ENCODE measurements at places on chromosomes 7 and 10. TPM values are rescaled to one million over a fixed set of nuclear protein-coding genes. Genes with fewer than 3 reads are reported as not detected.

The DDX50 gene
- total RNA-seq = 55.7 TPM

The SVOPL gene
- not detected for total RNA-seq

The EBLN1 gene
- not detected for total RNA-seq

DNA sequence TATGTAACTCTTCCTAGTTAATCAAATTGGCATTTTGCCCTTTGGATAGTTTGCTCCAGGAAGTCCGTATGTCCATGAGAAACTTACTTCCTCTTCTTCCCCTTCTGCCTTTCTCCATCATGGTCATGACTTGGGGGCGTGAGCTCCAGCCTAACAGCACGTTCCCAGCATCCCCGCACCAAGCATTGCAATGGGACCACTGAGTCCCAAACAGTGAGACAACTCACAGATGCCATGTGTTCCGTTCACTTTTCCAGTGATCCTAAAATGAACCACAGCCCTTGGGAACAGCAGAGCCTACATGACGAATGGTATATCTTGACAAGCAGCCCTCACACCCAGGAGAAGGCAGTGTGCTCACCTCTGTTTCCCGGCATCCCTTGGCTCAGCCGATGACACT lies 10.7 kb downstream of the BTBD16 start:
- DNase-seq = no peak

GRCh38 chr7:29606287-29606721 lies 42.7 kb downstream of the PRR15 start:
- DNase-seq = no peak

DNA sequence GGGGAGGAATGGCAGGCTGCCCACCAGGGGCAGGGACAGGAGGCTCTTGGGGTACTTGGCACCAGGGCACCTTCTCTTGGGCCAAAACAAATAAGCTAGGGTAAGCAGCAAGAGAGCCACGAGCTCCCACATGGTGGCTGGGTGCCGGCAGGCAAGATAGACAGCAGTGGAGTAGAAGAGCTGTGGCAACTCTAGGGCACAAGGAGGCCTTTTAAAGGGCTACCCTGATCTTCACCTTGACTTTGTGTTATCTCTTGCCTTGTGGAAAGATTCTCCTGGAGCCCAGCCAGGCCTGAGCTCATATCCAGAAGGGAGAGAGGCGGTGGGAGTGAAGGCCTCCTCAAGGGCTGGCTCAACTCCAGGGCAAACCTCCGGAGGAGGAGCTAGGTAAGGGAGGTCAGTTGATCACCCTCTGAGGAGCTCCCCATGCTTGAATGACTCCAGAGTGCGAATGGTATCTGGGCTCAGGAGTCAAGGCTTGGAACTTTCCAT lies at the start of gene CYP17A1:
Gene CYP17A1 (minus strand): TSS at position 184 of the 492 bp plus-strand sequence. CDS start 52 bp downstream, at position 132.
- DNase-seq = no peak

GRCh38 chr10:121615435-121615793 lies 17.2 kb upstream of the FGFR2 start:
- no peak for DNase-seq

DNA sequence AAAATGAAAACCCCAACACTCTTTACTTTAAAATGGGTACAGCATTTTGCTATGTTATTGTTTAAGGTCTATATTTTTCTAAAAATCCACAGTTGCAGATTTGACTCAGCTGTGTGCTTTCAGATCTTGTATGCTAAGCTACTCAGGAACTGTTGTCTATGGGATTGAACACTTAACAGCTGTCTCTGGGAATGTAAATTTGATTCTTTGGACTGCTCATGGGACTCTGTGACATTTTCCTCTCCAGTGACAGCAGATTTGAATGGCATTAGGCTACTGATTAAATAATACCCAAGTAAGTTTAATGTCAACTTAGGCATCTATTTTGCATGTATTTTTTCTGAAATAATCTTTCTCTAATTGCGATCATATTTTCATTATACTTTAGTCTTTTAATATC lies 1.7 kb upstream of the CD36 start:
- DNase-seq = no peak

GRCh38 chr7:30462179-30462578 lies 16.4 kb downstream of the NOD1 start:
- no peak for DNase-seq
